ENCODE measurements at places on chromosomes 7 and 10. TPM values are rescaled to one million over a fixed set of nuclear protein-coding genes. Genes with fewer than 3 reads are reported as not detected.
A peak's percentile ranks its signal among the peaks of the same experiment; 100 is the strongest.

ASIC3 gene
- not detected for total RNA-seq

- no peak overlapping the region for H3K27ac ChIP-seq
- no peaks in the 10 kb centered on the region for H3K27me3 ChIP-seq
- peaks cover 6% of the 10 kb centered on the region for H3K36me3 ChIP-seq
- no peak for DNase-seq
Measured at GRCh38 chr10:127434006-127434405, 115.1 kb upstream of the NPS start.

DNA sequence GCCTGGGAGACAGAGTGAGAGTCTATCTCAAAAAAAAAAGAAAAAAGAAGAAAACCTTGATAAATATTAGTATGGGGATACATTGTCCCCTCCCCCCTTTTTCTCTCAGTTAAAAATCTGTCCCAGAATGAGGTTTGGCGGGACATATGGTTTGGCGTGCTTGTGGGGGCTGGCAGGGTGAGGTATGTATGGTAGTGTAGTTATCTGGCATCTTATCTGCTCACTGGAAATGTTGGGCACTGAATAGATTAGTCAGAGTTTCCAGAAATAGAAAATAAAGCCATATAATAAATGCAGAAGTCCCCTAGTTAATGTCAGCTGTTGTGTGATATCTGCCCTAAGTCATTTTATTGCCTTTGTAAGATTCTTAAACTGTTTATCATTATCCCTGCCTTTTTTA, 397.5 kb upstream of the GALNT17 start:
- no peaks in the 10 kb centered on the region for H3K27me3 ChIP-seq
- no peaks in the 10 kb centered on the region for H3K36me3 ChIP-seq
- H3K4me1 ChIP-seq, result peaks cover 18% of the 10 kb centered on the region
- no peak for DNase-seq
- no peak overlapping the region for H3K27ac ChIP-seq

GIMAP2 gene
- 12.3 TPM for total RNA-seq

PON3 gene
- not detected for total RNA-seq

ZNF485 gene
- 0.43 TPM for total RNA-seq

- no peak for DNase-seq
- no peaks in the 10 kb centered on the region for H3K4me1 ChIP-seq
- H3K4me3 ChIP-seq, result no peak overlapping the region
- no peaks in the 10 kb centered on the region for H3K36me3 ChIP-seq
Measured at GRCh38 chr10:69960606-69960987, 92.0 kb upstream of the MACROH2A2 start.

NME8 gene
- 0.96 TPM for total RNA-seq

DNA sequence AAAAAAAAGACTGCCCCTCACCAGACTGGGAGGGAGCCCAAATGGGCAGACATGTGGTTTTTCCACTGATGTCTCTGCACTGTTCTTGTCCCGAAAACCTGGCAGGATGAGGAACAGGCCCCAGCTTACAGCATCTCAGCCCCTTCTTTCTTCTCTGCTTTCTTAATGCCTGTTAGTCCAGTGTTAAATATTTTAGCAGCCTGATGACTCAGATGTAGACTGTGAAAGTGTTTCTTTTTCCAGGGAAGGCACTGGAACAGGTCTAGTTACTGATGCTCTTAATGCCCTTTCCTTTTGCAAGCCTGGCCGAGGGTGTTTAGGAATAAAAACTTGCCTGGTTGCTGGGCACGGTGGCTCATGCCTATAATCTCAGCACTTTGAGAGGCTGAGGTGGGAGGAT, 107.7 kb downstream of the TACC2 start:
- no peaks in the 10 kb centered on the region for H3K36me3 ChIP-seq
- H3K4me3 ChIP-seq, result no peak overlapping the region
- H3K27ac ChIP-seq, result peak overlapping the region; percentile 62
- no peaks in the 10 kb centered on the region for H3K27me3 ChIP-seq

DNA sequence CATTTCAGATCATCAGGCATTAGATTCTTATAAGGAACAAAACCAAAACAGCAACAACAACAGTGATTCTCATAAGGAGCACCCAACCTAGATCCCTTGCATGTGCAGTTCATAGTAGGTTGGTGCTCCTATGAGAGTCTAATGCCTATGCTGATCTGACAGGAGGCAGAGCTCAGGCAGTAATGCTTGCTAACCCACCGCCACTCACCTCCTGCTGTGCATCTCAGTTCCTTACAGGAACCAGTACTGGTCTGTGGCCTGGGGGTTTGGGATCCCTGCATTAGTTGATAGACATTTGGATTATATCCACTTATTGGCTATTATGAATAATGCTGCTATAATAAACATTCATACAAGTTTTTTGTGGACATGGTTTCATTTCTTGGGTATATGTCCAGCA, 14.0 kb downstream of the MKLN1 start:
- H3K36me3 ChIP-seq, result peaks cover under 1% of the 10 kb centered on the region
- no peak for DNase-seq
- H3K4me3 ChIP-seq, result no peak overlapping the region
- no peak overlapping the region for H3K27ac ChIP-seq
- H3K27me3 ChIP-seq, result no peaks in the 10 kb centered on the region

DNA sequence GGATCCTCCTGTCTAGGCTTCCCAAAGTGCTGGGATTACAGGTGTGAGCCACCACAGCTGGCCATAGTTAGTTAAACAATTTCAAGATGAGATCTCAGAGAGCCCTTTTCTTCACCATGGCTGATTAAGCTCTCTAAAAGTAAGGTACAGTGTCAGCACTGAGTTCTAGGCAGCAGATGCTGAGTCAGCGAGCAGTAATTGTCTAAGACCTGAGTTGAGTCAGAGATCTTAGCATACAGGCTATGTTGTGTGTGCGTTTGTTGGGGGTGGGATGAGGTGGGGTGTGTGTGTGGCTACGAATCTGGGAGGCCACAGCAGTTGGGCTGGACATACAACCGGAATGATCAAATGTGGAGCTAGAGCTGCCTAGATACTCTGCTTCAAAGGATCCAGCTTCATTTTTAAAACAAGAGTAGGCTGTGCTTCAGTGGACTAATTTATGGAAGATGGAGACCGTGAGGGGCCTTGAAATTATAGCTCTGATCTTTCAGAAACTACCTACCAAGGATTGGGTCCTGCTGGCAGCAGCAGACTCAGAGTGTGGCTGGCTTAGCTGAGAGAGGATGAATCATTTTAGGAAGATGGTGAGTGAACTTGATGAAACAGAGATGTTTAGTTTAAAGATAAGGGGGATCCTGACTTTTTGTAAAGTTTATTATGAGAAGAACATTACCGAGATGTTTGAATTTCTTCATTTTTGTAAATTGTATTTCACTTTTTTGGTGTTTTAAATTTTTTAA, 17.5 kb upstream of the MTPN start:
- H3K27me3 ChIP-seq, result no peaks in the 10 kb centered on the region
- H3K36me3 ChIP-seq, result no peaks in the 10 kb centered on the region
- no peak overlapping the region for H3K4me3 ChIP-seq
- DNase-seq, result no peak
- no peaks in the 10 kb centered on the region for H3K4me1 ChIP-seq
- no peak overlapping the region for H3K27ac ChIP-seq

- DNase-seq, result no peak
- no peaks in the 10 kb centered on the region for H3K36me3 ChIP-seq
- H3K4me3 ChIP-seq, result no peak overlapping the region
- H3K4me1 ChIP-seq, result peaks cover 8% of the 10 kb centered on the region
Measured at GRCh38 chr10:73892310-73893030, 18.1 kb upstream of the CAMK2G start.

GRCh38 chr7:155490697-155491628, 33.0 kb downstream of the EN2 start:
- H3K4me3 ChIP-seq, result peak overlapping the region; percentile 44
- no peak overlapping the region for H3K27ac ChIP-seq
- no peaks in the 10 kb centered on the region for H3K27me3 ChIP-seq
- peak; percentile 63 for DNase-seq

DNA sequence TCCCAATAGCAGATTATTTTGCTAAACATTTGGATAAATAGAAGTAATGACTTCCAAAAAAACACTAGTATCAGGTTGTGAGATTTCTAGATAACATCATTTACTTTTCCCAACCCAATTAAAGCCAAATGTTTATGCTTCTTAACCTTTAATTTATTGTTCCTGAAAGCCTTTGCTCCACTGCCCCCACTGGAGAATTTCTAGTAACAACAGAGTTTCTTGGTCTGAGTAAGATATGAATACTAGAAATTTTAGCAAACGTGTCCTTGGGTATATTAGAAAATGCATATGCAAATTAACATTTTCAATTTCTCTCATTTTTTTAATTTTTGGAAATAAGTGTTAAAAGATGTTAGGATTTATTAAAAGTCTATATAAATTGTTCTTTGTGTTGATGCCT, 958.0 kb upstream of the PHF14 start:
- no peaks in the 10 kb centered on the region for H3K27me3 ChIP-seq
- H3K4me3 ChIP-seq, result no peak overlapping the region
- no peak for DNase-seq
- H3K4me1 ChIP-seq, result no peaks in the 10 kb centered on the region
- H3K27ac ChIP-seq, result no peak overlapping the region

GRCh38 chr10:114335614-114336013, 68.7 kb downstream of the AFAP1L2 start:
- DNase-seq, result no peak
- H3K27me3 ChIP-seq, result no peaks in the 10 kb centered on the region
- no peak overlapping the region for H3K4me3 ChIP-seq
- H3K36me3 ChIP-seq, result no peaks in the 10 kb centered on the region
- peaks cover 8% of the 10 kb centered on the region for H3K4me1 ChIP-seq

Measured in ascending aorta (tissue), 2 donors.